ENCODE measurements at places on chromosomes 2 and 18. TPM values are rescaled to one million over a fixed set of nuclear protein-coding genes. Genes with fewer than 3 reads are reported as not detected.

GRCh38 chr18:53918091-53918490 lies 306.4 kb downstream of the MBD2 start:
- H3K27ac ChIP-seq, result no peak overlapping the region
- H3K4me3 ChIP-seq, result no peak overlapping the region
- H3K27me3 ChIP-seq, result no peaks in the 10 kb centered on the region
- H3K36me3 ChIP-seq, result no peaks in the 10 kb centered on the region
- DNase-seq, result no peak

DNA sequence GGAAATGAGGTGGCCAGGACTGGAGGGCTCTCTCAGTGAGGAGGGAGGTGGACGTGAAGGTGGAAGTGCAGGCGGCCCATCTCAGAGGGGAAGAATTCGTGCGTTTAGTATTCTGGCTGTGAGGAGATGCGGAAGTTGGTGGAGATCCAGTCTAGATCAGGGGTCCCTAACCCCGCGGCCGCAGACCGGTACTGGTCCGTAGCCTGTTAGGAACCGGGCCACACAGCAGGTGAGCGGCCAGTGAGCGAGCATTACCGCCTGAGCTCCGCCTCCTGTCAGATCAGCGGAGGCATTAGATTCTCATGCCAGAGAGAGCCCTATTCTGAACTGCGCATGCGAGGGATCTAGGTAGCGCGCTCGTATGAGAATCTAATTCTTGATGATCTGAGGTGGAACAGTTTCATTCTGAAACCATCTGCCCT lies 1.6 kb upstream of the FHOD3 start:
- H3K4me3 ChIP-seq, result no peak overlapping the region
- no peak for DNase-seq
- H3K4me1 ChIP-seq, result peaks cover 18% of the 10 kb centered on the region
- H3K27ac ChIP-seq, result no peak overlapping the region

DNA sequence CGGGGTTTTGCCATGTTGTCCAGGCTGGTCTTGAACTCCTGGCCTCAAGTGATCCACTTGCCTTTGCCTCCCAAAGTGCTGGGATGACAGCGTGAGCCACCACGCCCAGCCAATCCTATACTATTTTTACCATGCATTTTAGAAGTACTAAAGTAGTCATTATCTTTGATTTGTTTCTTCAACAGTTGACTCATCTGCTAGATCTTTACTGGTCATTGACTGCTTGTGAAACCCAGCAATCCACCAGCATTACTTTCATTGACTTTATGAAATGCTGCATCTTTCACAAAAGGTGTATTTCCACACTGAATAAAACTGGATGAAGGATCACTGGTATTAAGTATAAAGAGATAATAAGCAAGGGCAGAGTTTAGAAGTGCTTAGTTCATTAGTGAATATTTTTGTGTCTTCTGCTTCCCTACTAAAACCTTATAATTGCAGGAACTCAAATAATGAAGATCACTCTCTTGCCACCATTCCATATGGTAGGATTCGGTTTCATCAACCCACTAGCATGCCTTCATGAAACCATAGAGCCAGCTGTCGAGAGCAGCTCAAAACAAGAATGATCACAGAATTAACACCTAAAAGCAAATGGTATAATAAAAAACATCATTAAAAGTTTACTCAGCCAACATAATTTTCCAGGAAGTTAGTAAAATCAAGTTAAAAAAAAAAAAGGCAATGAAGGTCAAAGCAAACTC lies 33.1 kb downstream of the IRS1 start:
- no peaks in the 10 kb centered on the region for H3K27me3 ChIP-seq
- H3K4me1 ChIP-seq, result peaks cover 20% of the 10 kb centered on the region
- DNase-seq, result no peak
- no peaks in the 10 kb centered on the region for H3K36me3 ChIP-seq

DNA sequence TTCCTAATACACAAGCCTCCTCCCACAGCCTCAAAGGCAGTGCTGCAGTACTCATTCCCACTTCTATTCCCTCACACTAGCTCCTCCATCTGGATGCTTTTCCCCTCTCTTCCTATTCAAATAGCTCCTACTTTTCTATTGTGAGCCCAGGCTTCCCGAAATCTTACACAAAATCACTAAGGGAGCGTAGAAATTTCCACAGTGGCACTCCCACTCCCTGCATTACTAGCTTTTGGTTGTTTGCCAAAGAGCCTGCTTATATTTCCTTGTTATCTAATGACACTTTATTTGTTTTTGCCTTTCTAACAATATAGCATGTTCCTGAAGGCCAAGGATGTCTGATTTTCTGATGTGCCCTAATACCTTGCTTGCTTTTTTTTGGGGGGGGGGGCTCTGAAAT lies 10.9 kb downstream of the EPAS1 start:
- H3K27me3 ChIP-seq, result no peaks in the 10 kb centered on the region
- H3K4me1 ChIP-seq, result peaks cover 100% of the 10 kb centered on the region
- H3K4me3 ChIP-seq, result no peak overlapping the region

DNA sequence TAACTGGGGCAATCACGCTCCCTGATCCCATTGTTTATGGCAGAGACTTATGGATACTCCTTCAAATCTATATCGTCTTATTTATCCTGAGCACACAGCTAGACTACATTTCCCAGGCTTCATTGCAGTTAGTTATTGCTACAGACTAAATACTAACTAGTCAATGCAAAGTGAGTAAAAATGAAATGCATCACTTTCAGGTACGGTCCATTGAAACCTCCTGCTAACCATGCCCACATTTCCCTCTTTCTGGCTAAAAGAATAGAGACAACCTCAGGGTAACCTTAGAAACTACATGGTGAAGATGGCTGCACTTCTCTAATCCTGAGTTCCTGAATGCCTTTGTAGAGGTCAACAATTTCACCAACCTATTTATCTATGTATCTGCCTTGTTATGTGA lies 437.4 kb downstream of the EPHA4 start:
- no peaks in the 10 kb centered on the region for H3K4me1 ChIP-seq
- no peak for DNase-seq
- H3K27me3 ChIP-seq, result no peaks in the 10 kb centered on the region
- no peak overlapping the region for H3K4me3 ChIP-seq
- H3K36me3 ChIP-seq, result no peaks in the 10 kb centered on the region

GRCh38 chr2:11042841-11043240 lies 112.4 kb upstream of the SLC66A3 start:
- no peak overlapping the region for H3K4me3 ChIP-seq
- DNase-seq, result no peak
- H3K27ac ChIP-seq, result no peak overlapping the region
- no peaks in the 10 kb centered on the region for H3K4me1 ChIP-seq

DNA sequence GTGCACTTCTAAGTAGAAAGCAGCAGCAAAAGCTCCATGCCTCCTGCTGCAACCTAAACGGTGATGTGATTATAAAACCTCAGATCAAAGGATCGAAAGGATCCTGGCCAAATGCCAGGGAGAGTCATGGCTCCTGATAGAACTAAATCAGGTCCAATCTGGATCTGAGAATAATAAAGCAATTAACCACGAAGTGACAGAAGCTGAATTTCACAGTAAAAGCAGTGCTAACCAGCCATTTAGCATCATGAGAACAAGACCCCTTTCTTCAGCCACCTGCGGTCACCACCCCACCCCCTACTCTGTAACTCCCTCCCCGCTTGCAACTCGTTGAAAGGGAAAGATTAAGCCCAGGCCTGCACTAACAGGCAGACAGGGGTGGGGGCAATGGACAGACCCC lies 748.7 kb downstream of the BCL11A start:
- no peaks in the 10 kb centered on the region for H3K27me3 ChIP-seq
- no peaks in the 10 kb centered on the region for H3K4me1 ChIP-seq

DNA sequence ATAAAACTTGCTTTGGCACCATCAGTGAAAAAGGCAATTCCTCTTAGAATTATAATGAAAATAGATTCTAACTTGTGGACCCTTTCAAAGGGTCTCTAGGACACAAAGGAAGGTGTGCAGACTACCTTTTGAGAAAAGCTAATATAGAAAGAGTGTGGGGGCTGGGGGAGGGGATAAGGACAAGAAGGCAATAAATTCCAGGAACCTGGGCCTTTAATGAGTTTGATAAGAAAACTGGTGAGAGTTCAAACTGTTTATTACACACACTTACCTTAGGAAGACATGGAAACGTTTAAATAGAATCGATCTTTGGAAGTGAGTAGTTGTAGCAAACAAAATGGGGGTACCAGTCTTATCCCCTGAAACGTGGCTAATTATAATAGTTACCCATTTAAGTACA lies 39.6 kb upstream of the PGAP1 start:
- H3K36me3 ChIP-seq, result no peaks in the 10 kb centered on the region
- H3K27ac ChIP-seq, result peak overlapping the region; percentile 62
- H3K4me3 ChIP-seq, result no peak overlapping the region
- no peaks in the 10 kb centered on the region for H3K27me3 ChIP-seq
- peaks cover 47% of the 10 kb centered on the region for H3K4me1 ChIP-seq

DNA sequence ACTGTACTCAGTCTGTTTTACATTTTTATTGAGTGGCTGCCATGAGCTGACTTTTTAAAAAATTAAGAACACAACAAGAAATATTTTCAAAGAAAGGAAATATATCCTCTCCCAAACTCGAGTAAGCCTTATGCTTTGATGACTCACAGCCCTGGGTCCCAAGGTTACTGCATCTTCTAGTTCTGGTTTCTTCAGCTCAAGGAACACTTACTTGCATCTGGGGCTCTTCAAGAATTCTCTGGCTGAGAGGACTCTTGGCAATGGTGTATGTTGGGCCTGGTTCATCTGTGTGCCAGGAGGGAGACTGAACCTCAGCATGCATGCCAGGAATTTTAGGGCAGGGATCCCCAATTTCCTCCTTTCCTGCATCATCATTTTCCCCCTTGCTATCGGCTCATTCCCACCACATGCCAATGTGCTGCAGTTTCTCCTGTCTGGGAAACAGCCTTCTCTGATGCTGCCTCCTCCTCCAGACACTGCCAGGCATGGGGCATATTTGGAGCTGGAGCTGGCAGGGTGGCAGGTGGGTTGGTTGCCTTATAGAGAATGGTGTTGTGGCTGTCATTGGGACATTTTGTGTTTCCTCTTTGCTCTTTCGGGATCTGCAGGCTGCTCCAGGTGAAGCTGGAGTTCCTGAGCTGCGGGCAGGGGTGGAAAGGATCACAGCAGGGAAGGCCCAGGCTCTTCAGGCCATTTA lies 192.2 kb upstream of the HS6ST1 start:
- H3K27me3 ChIP-seq, result no peaks in the 10 kb centered on the region
- DNase-seq, result no peak
- H3K36me3 ChIP-seq, result no peaks in the 10 kb centered on the region

The THADA gene
- total RNA-seq, result 41.9 TPM

The ARPC2 gene
- 68.6 TPM for total RNA-seq

The GNLY gene
- not detected for total RNA-seq

The NEURL3 gene
- total RNA-seq, result 71.2 TPM

Measured in body of pancreas (tissue), 4 donors.